Dorsolateral prefrontal cortex (tissue), 122 donors: ENCODE measurements at places on chromosomes 16 and 17.

GRCh38 chr17:16215002-16215272, 397 bp downstream of the NCOR1 start:
- DNase-seq, result no peak

DNA sequence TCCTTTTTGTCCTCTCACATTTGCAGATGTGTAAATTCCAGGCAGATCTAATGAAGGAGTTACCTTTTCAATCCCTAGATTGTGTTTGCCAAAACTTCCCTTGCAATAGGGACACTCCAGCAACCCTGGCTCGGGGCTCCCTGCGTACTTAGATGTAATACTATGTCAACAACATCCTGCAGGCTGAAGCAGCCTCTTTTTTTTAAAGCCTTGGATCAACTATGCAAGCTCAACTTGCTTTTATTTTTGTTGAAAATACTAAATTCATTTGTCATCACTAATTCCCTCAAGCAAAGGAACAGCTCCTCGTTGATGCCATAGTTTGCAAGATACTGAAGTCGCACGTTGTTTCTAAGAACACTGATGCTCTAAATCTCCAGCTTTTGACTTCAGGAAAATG, 59.1 kb downstream of the GRIN2A start:
- no peak for DNase-seq

- DNase-seq, result no peak
These were observed 11.4 kb upstream of the APOH start for GRCh38 chr17:66240630-66241029.

- no peak for DNase-seq
These were observed 45.3 kb downstream of the CCDC182 start for GRCh38 chr17:57699751-57700219.

- DNase-seq, result no peak
These were observed 204.0 kb upstream of the CCL2 start for GRCh38 chr17:34051046-34051445.

- DNase-seq, result no peak
These were observed 1.4 kb downstream of the NT5M start for GRCh38 chr17:17304521-17304985.

- DNase-seq, result no peak
These were observed 2335.5 kb downstream of the TP53TG3F start for GRCh38 chr16:35794896-35795295.

DNA sequence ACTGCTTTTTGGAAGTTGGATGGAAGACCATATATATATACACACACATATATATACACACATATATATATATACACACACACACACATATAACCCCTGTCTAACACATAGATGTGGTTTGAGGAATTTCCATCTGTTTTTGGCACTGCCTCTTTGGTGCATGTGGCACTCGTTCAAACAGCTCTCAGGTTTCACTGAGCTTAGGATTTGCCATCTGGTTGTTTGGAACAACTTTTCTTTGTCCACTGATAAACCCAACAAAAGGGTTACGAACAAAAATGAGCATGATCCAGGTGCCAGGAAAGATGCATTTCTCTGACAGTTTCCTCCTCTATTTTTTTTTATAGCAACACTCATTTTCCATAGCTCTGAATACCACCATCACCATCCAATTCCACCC, 14.6 kb upstream of the KCNJ16 start:
- no peak for DNase-seq

DNA sequence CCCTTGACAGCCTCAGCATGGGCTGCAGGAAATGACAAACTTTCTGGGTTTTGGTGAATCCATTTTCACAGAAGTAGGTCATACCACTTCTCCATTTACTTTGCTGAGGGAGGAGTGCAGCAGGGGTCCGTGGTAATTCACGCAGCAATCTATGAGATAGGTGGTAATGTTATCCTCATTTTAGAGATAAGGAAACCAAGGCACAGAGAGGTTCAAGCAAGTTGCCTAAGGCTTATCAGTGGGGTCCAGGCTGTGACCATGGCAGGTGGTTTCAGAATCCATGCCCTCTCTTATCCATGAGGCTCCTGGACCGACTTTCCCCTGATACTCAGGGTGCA, 12.6 kb downstream of the TBX4 start:
- no peak for DNase-seq

- DNase-seq, result no peak
These were observed 2.7 kb downstream of the CBFA2T3 start for GRCh38 chr16:88974080-88974915.

GRCh38 chr16:24288516-24288915, 32.4 kb downstream of the CACNG3 start:
- DNase-seq, result no peak

DNA sequence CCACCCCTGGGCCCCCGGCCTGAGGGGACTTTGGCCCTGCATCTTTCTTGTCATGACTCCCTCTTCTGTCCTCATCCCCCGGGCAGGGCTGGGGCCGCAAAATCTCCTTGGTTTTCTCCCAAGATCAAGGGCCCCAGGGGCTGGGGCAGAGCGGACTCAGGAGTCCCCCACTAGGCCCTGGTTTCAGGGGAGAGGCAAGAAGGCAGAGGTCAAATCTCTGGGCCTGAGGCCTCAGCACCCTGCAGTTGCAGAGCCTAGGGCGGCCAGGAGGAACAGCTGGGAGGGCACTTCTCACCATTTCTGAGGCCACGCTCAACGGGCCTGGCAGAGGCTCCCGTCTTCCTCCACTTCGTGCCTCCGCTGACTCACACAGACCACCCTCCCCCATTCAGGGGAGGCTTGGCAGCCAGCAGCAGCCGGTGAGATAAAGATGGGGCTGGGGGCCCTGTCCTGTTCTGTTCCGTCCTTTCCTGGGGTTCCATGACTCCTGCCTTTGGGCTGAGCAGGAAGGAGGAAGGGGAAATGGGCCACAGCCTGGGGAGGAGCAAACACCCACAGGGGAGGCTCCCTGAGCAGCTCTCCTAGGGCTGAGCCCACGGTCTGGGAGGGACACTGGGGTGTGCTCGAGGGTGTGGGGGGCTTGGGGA, 12.4 kb downstream of the ZSCAN10 start:
- DNase-seq, result no peak

DNA sequence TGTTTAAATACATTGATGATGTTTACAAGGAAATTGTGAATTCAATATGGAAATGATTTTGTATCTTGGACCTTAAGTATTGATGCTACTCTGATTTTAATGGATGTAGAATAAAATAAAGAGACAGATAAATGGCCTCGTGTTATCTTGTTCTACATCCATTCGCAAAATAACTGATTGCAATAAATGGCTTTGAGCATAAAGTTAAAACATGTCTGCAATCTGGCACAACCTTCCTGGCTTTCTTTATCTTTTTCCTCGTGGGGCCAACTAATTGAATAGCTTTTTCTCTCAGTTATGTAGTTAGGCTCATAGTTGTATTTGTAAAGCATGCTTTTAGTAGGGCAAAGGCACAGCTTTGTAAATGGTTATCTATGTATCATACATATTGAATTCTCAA, 691.4 kb downstream of the CDH8 start:
- no peak for DNase-seq

- no peak for DNase-seq
These were observed 171.7 kb downstream of the ZFHX3 start for GRCh38 chr16:72876221-72876620.

- DNase-seq, result no peak
These were observed 187.6 kb downstream of the MYO1D start for GRCh38 chr17:32689348-32689747.

GRCh38 chr16:22970209-22970865, 156.4 kb downstream of the HS3ST2 start:
- DNase-seq, result no peak

GRCh38 chr17:49402706-49403105, 12.0 kb downstream of the PHB1 start:
- DNase-seq, result no peak

DNA sequence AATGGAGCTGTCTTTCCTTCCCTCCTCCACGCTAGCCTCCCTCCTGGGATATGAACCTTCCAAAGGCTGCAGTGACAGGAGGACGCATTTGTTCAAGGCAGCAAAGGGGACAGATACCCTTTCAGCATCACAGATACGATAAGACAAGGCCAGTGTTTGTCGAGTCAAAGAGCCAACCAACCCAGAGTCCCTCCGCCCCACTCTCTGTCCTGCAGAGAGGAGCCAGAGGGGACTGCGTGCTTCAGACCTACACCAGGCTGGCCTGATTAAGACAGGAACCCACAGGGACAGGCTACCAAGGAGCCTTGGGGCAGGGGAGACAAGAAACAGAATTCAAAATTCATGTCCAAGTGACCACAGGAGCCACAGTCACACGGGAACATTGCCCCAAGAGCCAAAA, 72.6 kb upstream of the CDH5 start:
- no peak for DNase-seq

DNA sequence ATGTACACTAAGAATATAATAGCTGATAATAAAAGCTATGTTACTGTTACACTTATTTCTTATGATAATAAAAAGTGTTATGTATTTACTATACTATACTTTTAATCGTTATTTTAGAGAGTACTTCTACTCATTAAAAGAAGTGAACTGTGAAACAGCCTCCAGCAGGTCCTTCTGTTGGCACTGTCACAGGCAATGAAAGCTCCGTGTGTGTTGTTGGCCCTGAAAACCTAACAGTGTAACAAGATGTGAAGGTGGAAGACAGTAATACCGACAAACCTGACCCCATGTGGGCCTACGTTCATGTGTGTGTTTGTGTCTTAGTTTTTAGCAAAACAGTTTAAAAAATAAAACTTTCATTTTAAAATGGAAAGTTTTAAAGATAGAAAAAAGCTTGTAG, 91.8 kb downstream of the STH start:
- no peak for DNase-seq

- no peak for DNase-seq
These were observed 147.3 kb downstream of the PCTP start for GRCh38 chr17:55898195-55898594.

- no peak for DNase-seq
These were observed 30.9 kb downstream of the BRCA1 start for GRCh38 chr17:43094129-43094835.

- DNase-seq, result no peak
These were observed 8.2 kb downstream of the FAM117A start for GRCh38 chr17:49755663-49756283.

DNA sequence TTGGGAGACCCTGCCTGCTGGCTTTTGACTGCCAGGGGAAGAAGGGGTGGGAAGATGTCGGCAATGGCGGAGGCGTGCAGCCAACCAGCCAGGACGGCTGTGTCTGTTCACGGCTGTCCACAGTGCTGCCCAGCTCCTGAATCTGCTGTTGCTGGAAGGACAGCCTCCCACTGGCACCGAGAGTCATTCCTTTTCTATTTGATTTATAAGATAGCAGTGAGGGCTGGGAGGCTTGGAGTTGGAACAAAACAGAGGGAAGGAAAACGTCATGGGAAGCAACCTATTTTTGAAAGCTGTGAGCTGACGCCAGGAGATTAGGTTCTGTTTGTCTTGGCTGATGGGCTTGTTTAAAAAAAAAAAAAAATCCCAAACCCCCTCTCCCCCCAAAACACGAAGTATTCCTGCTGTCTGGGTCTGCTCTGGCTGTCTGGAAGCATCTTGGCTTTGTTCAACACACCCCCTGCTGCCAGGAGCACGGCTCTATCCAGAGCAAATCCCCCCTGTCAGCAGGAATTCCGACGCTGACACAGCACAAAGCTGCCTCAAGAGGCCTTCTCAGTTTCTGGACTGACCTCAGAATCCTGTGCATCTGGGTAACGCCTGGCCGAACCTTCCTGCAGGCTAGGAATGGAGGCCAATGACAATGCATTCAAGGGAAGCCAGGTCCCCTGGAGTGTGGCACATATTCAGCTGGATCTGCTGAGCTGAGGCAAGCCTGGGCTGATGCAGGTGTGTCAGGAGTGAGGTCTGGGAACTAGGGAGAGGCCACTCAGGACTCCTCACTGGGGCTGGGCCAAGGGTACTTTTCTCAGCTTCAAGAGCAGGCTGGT, 41.0 kb upstream of the SREBF1 start:
- peak; percentile 62 for DNase-seq

- no peak for DNase-seq
These were observed 59.3 kb upstream of the CDH11 start for GRCh38 chr16:65181071-65181561.

DNA sequence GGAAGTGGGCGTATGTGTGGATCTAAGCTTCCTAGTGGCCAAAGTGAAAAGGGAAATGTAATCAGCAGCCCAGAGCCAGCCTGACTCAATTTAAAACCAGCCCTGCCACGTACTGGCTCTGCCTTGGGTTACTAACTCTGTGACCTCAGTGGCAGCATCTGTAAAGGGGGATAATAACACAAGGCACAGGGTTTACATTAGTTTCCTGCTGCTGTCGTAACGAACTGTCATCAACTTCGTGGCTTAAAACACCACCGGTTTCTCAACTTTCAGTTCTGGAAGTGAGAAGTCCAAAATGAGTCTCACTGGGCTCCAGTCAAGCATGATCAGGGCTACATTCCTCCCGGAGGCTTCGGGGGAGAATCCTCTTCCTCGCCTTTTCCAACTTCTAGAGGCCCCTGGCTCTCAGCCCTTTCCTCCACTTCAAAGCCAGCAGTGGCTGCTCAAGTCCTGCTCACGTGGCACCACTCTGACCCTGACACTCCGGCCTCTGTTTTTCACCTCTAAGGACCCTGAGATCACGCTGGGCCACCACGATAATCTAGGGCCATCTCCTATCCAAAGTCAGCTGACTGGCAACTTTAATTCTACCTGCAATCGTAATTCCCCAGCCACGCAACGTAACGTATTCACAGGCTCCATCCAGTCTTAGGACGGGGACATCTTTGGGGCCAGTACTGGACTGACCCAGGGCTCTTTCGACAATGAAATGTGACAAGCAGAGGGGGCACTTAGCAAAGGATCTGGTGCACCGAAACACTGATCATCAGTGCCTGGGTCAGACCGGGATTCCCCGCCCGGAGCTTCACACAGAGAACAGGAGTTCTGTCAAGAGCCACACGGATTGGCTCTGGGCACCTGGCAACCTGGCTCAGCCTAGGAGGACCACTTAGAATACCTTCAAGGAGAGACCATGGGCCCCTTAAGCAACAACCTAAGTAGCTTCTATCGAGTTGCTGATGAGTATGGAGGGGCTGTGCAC, 14.5 kb downstream of the TMC6 start:
- no peak for DNase-seq

GRCh38 chr16:54805648-54806047, 125.0 kb upstream of the IRX5 start:
- no peak for DNase-seq

DNA sequence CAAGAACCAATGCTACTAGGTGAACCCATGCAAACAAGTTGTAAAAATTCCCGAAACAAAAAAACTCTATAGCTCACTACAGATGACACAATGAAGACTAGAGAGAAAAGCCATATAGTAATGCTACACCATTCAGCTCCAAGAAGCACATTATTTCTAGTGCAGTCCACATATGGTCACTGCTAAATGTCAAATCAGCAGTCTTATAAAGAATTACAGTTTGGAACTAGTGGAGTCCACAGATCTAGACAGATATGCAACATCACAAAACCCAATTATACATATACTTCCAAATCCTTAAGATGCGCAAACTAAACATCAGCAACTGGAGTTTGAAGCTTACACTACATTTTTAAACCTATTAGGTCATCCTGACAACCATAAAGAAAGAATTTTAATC, 33.5 kb downstream of the GPATCH8 start:
- DNase-seq, result no peak

GRCh38 chr17:74601944-74602572, 10.0 kb upstream of the CD300LD start:
- DNase-seq, result peak; percentile 30
